CD4-positive, alpha-beta T cell (primary cell): ENCODE measurements at places on chromosomes 5 and 9.

DNA sequence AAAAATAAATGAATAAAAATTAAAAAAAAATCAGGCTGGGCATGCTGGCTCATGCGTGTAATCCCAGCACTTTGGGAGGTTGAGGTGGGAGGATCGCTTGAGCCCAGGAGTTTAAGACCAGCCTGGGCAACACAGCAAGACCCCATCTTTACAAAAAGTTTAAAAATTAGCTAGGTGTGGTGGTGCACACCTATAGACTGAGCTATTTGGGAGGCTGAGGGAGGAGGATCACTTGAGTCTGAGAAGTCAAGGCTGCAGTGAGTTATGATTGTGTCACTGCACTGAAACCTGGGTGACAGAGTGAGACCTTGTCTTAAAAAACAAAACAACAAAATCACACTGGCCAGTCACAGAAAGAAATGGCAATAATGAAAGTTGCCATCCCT, 3.4 kb upstream of the CNTRL start:
- DNase-seq, result no peak

DNA sequence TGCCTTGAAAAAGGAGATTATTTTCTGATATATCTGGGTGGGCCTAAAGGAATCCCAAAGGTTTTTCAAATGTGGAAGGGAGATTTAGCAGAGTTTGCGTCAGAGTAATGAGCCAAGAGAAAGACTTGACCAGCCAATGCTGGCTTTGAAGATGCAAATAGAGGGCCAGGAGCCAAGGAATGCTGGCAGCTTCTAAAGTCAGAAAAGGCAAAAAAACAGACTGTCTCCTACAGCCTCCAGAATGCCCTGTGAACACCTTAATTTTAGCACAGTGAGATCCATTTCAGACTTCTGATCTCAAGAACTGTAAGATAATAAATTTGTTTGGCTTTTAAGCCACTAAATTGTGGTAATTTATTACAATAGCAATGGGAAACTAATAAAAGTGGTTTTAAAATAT, 122.6 kb upstream of the FREM1 start:
- no peak for DNase-seq

GRCh38 chr9:70412832-70413463, 1.5 kb downstream of the KLF9 start:
- DNase-seq, result peak; percentile 65

- no peak for DNase-seq
Measured at GRCh38 chr5:132026516-132027008, 15.1 kb upstream of the ACSL6 start.

DNA sequence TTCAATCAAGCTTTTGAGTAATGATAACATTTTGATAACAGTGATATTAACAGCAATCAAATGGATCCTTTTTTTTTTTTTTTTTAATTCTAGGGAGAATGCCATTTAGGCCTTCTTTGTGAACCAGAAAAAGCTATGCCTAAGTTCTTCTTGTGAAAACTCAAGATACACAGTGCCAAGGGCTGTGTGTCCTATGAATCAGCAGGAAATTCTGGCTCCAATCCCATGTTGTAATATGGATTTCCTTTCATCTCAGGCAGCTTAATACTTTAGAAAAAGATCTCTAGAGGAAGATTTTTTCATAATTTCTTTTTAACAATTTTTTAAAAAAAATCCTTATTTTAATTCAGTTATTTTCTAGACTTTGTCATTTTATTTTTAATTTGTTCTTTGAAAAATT, 96.1 kb downstream of the NUDT12 start:
- DNase-seq, result no peak

DNA sequence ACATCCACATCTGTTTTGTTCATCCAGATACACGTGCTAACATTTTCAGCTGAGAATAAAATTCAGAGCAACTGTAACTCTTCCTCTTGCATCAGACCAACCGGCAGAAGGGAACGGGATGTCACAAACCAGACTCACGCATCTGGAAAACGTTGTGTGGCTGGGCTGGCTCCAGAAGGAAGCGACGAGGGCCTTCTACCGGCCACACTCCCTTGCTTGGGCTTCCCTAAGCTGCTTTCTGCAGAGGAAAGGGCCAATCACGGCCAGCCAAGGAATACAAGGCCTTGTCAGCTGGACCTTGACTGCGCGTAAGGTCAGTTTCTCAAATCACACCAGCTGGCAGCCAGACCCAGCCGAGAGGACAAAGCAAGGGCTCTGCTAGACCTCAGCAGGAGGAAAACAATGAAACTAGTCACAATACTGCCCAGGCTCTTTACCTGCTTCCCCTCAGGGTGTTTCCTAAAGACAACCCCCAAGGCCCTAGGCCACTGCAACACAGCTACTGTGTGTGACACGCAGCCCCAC, 106.1 kb downstream of the THBS4 start:
- no peak for DNase-seq

GRCh38 chr5:59716029-59716428, 177.5 kb downstream of the PDE4D start:
- DNase-seq, result no peak

DNA sequence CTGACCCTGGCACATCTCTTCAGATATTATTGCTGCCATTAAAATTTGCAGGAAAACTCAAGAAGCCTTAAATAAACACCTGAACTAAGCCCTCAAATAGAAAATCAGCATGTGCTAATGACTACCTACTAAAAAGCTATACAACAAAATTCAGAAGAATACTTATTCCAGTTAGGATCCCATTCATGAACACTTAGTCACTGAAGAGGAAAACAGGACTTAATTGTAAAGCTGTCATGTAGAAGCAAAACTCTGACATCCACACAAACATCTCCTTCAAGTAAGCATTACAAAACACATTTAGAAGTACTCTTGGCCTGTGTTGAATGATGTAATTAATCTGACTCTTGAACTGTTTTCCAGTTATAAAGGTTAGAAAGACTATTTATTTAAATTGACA, 19.9 kb downstream of the ELL2 start:
- DNase-seq, result no peak

GRCh38 chr9:72326641-72327040, 38.4 kb downstream of the ZFAND5 start:
- no peak for DNase-seq

- no peak for DNase-seq
Measured at GRCh38 chr9:38047301-38048251, 21.5 kb downstream of the SHB start.

GRCh38 chr5:91119981-91120850, 262.9 kb downstream of the ARRDC3 start:
- no peak for DNase-seq

DNA sequence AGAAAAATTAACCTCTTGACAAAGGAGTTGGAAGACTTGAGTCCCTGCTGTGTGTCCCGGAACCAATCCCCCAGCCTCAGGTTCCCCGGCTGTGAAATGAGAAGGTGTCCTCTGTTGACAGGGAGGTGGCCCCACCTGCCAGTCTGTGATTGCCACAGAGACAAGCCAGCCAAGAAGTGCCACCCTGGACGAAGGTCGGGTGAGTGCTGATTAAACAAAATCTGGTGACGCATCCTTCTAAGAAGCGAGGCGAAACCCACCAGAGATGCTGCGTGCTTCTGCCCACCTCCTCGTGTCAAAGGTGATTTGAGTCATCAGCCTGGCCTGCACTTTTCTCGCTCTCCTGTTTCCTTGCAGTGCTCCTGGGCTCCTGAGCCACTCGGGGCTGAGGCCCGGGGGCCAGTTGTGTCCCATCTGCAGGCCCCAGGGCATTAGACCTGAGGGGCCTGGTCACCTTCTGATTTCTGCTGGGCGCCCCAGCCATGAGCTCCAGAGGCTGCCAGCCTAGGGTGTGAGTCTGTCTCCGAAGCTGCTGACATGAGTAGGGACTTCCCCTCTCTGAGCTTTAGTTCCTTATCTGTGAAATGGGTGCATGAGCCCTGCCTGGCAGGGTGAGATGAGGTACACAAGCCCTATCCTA, 28.7 kb downstream of the NEK6 start:
- DNase-seq, result no peak

- DNase-seq, result no peak
Measured at GRCh38 chr9:121842612-121842978, 191.2 kb downstream of the DAB2IP start.

GRCh38 chr5:16378762-16379161, 86.8 kb downstream of the ZNF622 start:
- DNase-seq, result no peak

DNA sequence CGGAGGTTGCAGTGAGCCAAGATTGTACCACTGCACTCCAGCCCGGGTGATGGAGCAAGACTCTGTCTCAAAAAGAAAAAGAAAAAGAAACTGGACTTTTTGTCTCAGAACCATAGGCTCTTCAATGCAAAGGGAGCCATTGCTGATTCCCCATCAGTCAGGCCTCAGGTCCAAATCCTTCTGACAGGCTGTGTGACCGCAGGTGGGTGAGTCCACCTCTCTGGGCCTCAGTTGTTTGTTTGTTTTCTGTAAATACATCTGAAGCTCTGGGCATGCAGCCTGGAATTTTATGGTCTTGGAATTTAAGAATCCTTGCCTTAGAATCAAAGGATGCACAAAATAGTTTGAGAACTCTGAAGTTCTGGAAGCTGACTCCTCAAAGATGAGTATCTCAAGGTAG, 21.1 kb upstream of the TOR2A start:
- no peak for DNase-seq

- DNase-seq, result no peak
Measured at GRCh38 chr9:84002344-84002743, 21.7 kb downstream of the RMI1 start.

- DNase-seq, result no peak
Measured at GRCh38 chr5:149737355-149737754, 7.2 kb downstream of the PPARGC1B start.

- DNase-seq, result no peak
Measured at GRCh38 chr9:93010704-93011103, 47.8 kb upstream of the SUSD3 start.

- DNase-seq, result no peak
Measured at GRCh38 chr9:101664453-101664852, 69.7 kb upstream of the PPP3R2 start.

DNA sequence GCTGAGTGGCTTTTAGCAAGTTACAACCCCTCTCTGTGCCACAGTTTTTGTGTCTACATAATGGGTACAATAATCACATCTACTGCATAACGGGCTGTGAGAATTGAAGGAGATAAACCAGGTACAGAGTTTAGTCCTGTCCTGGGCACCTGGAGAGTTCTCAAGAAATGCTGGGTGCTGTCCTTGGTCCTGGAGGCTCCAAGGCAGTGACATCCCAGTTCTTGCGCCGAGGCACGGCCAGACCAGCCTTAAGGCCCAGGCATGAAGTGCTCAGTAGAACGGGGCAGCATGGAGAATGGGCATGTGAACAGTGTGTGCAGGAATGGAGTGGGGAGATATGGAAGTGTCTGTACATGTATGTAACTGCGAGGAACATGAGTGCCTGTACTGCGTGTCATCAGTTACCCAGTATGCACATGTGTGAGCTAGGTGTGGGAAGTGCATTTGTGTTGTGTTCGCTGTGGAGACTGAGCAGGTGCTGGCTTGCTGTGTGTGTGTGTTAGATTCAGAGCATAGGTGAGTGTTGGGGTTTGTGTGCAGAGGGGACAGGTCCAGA, 6.3 kb upstream of the UNC5A start:
- no peak for DNase-seq

DNA sequence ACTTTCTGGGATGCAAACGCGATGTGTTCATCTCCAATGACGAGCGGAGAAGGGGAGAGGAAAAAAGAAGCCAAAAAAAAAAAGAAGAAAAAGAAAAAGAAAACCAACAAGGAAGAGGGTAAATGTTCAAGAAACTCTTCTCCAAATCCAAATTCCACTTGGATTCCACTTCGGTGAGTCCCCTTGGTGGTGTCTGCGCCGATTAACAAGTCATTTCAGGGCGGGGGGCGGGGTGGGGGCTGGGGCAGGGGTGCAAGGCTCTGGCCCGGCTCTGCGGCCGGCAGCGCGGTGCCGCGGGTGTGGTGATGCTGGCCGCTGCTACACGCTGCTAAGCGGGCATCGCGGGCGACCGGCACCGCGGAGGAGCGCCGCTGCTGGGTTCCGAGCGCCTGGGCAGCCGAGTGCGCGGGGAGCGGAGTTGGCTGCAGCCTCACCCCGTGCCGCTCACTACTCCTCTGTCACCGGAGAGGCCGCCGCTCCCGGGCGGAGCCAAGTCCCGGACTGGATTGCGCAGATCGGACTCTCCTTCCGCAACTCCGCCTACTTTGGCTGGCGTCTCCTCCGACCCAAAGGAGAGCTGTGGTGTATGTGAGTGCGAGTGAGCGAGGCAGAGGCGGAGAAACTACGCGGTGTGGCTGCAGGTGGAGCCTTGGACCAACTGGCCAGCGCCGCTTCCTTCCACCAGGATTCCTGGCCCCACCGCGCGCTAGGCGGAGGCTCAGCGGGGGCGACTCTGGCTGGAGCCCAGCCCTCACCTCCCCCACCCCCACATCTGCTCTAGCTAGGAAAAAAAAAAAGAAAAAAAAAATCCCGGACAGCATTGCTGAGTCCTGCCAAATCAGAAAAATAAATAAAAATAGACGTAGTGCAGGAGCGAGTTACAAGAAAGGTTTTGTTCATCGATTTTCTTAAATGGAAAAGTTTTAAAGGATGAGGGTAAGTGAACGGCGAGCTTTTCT, at the start of gene SEMA6A:
SEMA6A (minus strand) TSS at position 457 of the 959 bp plus-strand sequence. CDS start 69,879 bp downstream, outside the sequence.
- no peak for DNase-seq

GRCh38 chr9:36764364-36765076, 191.8 kb downstream of the MELK start:
- no peak for DNase-seq

DNA sequence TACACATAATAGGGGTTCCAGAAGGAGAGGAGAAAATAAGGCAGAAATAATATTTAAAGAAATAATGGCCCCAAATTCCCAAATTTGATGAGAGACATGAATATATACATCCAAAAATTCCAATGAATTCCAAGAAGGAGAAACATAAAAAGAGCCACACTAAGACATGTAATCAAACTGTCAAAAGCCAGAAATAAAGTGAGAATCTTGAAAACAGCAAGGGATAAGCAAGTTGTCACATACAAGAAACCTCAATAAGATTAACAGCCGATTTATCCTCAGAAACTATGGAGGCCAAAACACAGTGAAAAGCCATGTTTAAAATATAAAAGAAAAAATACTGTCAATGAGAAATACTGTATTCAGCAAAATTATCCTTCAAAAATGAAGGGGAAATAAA, 14.5 kb downstream of the CATSPER3 start:
- no peak for DNase-seq

DNA sequence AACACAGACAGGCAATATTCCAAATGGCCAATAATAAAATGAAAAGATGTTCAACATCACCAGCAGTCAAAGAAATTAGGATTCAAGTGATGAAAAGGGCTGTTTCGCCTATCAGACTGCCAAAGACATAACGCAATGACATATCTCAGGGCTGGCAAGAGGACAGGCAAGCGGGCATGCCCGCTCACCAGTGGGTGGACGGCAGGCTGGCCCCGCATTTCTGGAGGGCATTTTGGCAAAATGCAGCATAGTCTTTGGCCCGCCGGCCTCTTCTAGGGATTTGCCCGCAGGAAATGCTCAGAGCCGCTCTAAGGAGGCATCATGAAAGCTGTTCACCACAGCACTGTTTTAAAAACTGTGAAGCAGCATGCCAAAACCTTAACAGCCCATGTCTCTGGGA, 1.4 kb upstream of the PPP1R26 start:
- no peak for DNase-seq

GRCh38 chr9:76353280-76353679, 40.9 kb downstream of the RFK start:
- no peak for DNase-seq

- peak; percentile 66 for DNase-seq
Measured at GRCh38 chr9:127970401-127971313, 10.1 kb downstream of the EEIG1 start.

GRCh38 chr5:174251305-174252000, 205.9 kb downstream of the NSG2 start:
- no peak for DNase-seq

- no peak for DNase-seq
Measured at GRCh38 chr5:36723912-36724311, 117.5 kb downstream of the SLC1A3 start.
